Esophagus squamous epithelium (tissue), 5 donors: ENCODE measurements at places on chromosomes 2 and 18.

DNA sequence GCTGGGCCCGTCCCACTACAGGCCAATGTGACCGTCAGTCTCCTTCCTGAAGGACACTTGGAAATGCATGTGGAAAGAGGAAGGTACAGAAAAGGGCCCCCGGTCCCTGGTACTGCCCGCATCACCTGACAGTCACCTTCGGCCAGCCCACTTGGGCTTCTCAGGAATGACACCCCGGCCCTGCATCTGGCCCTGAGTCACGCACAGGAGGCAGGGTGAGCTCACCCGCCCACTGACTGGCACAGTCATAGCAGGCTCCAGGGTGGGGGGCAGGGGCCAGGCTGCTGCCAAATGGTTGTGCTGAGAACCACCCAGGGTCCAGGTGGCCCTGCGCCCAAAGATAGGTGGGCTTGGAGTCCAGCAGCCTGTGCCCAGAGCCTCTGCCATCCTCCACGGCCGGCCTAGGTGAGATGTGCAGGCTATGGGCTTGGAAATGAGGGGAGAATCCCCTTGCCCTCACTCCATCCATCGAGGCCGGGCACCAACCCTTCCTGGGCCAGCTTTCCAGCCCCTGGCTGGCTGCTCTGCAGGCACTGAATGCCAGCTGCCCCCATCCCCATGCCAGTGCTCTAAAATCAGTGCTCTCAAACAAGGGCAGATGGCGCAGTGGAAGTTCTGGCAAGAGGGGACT, 14.1 kb downstream of the EMX1 start:
- DNase-seq: no peak

- DNase-seq: no peak
Observed at GRCh38 chr18:42758852-42759251, 356.6 kb downstream of the RIT2 start.

- DNase-seq: no peak
Observed at GRCh38 chr2:105510761-105511528, 112.1 kb upstream of the FHL2 start.

GRCh38 chr18:47120428-47120827, 29.9 kb downstream of the HDHD2 start:
- no peak for DNase-seq

DNA sequence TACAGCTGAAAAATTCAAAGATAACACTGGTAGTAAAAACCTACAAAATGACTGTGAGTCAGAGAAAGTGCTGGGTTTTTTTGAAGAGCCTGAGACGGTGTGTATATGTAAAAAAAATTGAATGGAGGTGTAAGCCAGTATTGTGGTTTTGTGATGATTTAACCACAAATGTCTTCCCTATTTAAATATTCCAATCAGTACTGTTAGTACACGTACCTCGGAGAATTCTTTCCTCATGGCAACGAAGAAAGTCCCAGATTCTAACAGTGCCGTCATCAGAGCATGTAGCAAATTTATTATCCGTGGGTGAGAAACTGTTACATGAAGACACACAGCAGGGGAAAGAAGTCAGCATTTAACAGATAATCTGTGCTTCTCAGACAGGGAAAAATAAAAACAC, 48.1 kb downstream of the WDR33 start:
- no peak for DNase-seq

DNA sequence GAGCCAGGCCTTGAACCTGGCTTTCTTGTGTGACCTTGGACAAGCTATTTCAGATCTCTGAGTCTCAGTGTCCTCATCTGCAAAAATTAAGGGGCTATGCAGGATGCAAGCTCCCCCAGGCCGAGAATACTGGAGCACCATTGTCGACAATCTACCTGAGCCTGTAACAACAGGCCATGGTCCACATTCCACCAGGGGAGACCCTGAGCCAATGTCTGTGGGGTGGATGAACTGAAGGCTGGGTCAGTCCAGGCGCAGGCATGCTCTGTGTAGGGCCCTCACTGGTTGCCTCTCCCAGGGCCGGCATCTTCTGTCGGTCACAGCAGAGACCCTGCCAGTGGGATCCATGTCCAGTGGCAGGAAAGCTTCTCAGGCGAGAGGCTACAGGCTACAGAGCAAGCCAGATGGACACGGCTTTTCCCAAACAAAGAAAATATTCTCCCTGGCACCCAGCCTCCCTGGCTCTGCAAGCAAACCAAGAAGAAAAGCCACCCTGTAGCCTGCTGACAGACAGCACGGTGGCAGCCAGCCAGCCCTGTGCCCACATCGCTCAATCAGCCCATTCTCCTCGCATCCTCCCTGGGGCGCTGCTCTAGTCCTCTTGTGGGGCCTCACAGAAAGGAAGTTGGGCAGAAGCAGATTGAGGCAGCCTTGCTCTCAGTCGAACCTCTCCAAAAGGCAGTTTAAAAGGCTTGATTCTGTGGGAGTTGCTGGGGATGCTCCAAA, 48.7 kb upstream of the FZD7 start:
- DNase-seq: no peak

GRCh38 chr2:9830685-9831410, 12.4 kb upstream of the TAF1B start:
- DNase-seq: no peak

DNA sequence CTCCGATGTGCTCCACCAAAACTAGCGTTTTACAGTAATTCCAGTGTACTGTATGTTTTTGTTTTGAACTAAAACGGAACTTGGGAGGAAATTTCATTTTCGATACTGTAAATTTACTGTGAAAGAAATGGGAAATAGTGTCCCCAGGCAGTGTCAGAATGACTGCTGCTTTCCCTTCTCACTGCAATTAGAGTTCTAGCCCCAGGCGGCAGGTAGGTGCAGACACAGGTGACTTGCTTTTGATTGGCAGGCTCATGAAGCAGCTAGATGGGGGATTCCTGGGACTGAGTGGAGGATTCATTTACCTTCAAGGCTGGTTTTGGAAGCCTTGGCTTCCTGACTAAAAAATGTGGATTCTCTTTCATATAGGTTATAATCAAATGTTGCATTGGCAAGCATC, 27.0 kb downstream of the RPRM start:
- DNase-seq: no peak

GRCh38 chr2:150698016-150698661, 210.7 kb upstream of the RND3 start:
- no peak for DNase-seq

- no peak for DNase-seq
Observed at GRCh38 chr2:98656800-98657199, 48.4 kb downstream of the UNC50 start.

- peak; percentile 34 for DNase-seq
Observed at GRCh38 chr2:126658905-126659561, 3.1 kb downstream of the GYPC start.

- DNase-seq: no peak
Observed at GRCh38 chr2:207694811-207695281, 16.6 kb upstream of the CCNYL1 start.

- no peak for DNase-seq
Observed at GRCh38 chr2:32772638-32773447, 145.0 kb downstream of the TTC27 start.

- no peak for DNase-seq
Observed at GRCh38 chr2:57880967-57881366, 165.6 kb upstream of the VRK2 start.

DNA sequence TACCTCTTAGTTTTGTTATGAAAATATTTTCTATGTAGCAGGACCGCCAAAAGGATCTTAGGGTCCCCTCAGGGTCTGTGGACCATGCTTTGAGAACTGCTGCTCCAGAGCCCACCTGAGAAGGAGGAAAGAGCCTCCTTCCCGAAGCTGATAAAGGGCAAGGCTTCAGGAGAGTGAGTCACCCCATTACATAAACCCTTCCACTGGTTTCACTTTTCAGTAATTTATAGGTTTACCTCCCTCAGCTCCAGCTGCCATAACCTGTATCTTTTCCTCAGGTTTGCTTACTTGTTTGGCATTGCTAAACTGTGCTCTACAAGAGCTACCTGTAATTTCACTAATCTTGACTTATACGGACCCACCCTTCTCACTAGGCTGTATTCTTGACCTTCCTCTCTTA, 6.6 kb downstream of the TTLL4 start:
- DNase-seq: no peak

- DNase-seq: no peak
Observed at GRCh38 chr2:97761192-97761591, 47.8 kb downstream of the ZAP70 start.

- DNase-seq: no peak
Observed at GRCh38 chr2:209942426-209942825, 60.0 kb upstream of the RPE start.

GRCh38 chr2:37375741-37376288, 31.4 kb downstream of the QPCT start:
- DNase-seq: no peak

- DNase-seq: no peak
Observed at GRCh38 chr2:239774933-239775622, 250.1 kb downstream of the NDUFA10 start.

DNA sequence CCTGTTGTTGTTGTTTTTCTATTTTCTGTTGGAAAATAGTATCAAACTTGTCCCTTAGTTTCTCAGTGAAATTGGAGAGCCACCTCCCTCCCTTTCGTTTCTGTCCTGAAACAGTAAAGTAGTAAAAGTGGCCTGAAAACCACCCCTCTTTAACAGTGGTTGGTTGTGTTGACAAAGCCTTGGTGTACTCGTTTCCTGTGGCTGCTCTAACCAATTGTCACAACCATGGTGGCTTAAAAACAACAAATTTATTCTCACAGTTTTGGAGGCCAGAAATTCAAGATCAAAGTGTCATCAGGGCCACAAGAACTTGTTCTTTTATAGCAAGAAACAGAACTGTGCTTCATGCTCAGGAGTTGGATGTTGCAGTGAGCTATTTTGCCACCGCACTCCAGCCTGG, 4.0 kb upstream of the DYSF start:
- no peak for DNase-seq

- no peak for DNase-seq
Observed at GRCh38 chr2:105675841-105676240, 68.9 kb upstream of the NCK2 start.

GRCh38 chr2:60385648-60386047, 167.8 kb downstream of the BCL11A start:
- no peak for DNase-seq

DNA sequence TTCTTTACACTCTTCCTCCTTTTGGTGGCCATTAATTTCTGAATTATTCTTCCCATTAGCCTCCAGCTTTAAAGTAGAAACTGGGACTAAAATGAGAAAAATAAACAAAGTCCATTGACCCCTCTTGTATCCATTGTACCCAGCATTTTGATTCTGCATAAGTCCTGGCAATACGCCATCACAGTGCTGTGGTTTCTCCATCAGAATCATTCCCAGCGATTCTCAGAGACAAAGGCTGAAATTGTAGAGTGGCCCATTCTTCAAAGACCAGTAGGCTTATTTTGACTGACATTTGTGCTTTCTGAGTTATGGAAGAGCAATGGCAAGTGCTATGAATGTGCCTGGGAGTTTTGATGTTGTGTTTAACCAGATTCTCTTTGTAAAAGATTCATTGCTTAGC, 199.3 kb upstream of the GALNT5 start:
- DNase-seq: no peak

DNA sequence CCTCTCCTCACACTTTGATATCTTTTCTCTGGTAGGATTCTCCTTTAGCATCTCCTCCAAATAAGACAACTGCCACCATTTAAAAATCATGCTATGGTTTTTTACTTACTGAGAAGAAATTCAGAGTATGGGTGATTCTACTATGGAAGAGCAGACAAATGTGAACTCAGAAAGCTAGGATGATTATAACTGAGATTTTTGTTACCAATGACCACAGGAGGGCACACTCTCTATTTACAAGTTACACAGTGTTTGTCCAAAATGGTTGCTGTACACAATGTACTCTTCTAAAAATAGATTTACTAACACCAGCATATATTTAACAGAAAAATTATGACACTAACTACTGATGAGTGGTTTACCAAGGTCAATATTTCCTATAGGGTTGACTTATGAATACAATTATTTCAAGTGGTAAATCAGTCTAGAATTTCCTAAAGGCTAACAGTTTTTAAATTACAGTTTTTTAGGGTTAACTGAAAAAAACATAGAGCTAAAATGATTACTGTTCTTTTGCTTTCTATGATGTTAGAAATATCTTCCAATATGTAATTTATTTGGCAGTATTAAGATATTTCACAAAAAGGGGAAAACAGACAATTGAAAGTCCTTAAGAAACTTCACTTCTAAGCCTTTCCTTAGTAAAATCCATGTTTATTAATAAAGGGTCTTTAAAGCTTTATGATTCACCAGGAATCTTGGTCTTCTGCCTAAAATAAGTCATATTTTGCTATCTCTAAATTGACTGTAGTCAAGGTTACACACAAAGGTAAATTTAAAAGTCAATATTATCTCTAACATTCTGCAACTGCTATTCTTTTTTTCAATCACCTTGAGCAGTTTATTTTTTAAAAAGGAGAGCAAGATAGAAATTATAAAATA, 57.2 kb downstream of the MAP4K3 start:
- DNase-seq: no peak

DNA sequence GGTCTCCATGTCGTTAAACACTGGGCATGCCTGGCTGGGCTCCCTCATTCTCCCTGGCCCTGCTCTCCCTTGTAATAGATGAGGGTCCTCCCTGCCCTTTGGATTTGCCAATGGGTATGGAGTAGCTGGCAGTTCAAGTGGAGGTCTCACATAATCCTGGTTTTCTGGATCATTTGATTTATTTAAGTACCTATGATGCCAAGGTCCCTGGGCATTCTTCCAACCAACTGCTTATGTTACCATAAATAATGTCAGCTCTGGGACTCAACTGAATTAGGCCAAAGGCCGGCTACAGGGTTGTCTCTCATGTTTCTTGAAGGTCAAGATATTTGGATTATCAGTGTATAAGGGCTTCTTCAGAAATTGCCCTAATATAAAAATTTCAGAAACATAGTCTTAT, 104.9 kb upstream of the LYPD6 start:
- no peak for DNase-seq

GRCh38 chr2:105772362-105772761, 27.6 kb downstream of the NCK2 start:
- no peak for DNase-seq

GRCh38 chr2:29009711-29010677, 28.9 kb downstream of the TOGARAM2 start:
- no peak for DNase-seq

DNA sequence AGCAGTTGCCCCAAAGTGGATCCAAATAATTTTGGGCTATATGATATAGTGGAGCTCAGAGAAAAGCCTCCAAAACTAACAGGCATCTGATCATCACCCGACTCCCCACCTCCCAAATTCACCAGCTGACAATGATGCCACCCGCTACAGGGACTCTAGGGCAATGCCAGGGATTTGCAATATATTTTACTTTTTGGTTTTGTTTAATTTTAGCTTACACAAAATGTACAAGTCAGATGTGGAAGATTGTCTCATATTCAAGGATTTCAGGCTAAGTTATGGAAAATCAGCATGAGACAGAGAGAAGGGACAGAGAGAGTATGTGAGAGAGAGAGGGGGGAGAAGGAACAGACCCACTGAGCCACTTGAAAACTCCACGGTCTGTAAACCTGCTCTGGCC, 187.4 kb downstream of the TMEM247 start:
- no peak for DNase-seq
